ENCODE measurements at places on chromosomes 1 and 21.

DNA sequence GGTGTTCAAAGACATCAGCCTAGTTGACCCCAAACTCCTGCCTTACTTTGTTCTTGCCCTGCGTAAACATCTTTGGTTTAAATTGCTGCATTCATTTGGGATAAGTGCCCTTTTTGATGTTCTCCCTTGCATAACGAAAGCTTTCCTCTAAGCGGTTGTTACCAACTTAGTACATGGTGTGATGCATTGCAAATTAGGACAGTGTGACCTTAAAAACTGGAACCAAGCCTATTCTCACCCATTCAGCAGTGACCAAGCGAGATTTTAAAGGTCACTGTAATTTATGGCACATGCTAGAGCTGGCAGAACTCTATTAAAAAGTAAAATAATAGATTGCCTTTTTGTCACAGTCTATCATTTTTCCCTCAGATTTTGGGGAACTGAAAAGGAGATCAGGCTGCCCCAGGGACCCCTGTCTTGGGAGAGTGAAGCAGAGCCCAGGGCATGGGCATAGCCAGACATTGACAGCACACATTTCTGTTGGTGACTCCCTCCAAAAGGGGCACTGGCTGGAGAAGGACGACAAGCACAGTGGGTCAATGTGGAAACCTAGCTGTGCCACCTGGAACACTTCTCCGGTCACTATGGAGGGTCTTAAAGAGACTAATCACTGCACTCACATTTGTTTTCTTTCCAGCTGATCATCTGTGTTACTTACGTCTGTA, 63.9 kb downstream of the KCNK1 start:
- no peak for DNase-seq

DNA sequence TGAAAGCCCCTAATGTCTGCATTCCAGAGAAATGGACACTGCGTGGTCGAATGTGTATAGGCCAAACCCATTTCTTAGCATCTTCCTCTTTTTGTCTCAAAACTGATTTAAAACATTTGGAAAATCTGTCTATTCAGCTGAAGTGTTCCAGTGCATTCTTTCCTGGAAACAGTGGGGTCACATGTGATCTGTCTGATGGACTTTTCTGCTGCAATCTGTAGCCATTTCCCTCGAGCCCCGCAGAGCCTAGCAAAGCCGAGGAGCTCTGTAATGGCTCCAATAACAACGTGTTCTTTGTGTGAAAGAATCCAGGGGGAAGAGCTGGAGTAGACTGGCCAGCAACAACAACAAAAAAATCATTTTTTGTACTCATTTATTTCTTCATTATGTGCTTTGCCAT, 329.3 kb downstream of the BARHL2 start:
- DNase-seq = no peak

DNA sequence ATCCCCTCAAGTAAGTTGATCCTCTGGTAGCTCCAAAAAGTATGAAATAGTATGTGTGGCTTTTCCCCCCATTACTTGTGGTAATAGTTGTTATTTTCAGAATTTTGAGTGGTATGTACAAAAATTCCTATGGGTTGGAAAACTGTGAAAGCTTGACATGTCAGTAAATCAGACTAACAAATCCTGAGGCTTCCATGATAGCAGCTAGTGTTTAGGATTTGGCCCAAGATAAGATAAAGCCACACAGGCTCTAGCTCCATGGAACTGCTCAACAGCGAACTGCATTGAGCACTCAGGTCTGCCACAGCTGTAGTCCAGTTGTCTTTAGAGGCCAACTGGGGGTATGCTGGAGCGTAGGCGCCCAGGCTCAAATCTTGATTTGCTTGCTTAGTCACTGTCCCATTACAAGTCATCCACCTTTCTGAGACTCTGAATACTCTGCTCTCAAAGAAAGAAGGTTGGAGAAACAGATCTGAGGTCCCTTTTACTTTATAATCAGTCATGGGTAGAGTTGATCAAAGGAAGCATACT, 28.7 kb downstream of the ATP1A1 start:
- no peak for DNase-seq

DNA sequence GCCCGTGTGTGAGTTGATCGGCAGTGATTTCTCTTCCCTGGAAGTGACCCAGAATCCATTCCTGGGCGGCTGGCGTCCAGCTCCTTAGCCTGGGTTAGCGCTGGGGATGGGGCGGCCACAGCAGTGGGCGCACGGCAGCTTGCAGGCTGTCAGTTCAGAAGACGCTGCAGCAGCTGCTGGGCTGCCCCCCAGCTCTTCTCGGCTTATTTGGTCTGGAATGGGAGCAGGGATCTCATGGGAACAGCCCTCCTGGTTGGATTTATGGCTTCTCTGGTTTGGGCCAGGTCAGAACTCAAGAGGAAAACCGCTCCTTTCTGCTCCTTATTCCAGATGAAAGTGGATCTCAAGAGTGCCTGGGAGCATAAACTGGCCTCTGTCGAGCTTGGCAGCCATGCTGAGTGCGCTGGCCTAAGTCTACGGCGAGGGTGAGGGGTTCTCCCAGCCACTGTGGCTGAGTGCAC, 148.2 kb downstream of the PRDM16 start:
- no peak for DNase-seq

DNA sequence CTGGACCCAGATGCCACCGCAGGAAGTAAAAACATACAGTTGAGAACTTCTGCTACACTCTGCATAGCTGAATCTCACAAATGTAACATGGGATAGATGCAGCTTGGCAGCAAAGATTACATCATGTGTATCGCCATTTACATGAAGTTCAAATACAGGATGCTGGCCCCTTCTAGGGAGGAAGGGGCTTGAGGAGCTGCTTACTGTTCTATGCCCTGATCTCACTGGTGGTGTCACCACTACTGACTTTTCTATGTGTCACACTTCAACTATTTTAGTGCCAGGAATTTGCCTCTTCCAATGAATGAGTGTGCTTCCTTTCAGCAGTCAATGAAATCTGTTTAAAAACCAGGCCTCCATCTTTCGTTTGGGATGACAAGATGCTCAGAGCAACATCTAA, 31.1 kb downstream of the MRAP start:
- DNase-seq = no peak

GRCh38 chr1:108560189-108560873, 431 bp downstream of the EEIG2 start:
- peak; percentile 1 for DNase-seq

GRCh38 chr1:32900371-32900955, 726 bp downstream of the TMEM54 start:
- DNase-seq = no peak

- DNase-seq = no peak
Measured at GRCh38 chr1:173048621-173049321, 2.0 kb downstream of the TNFSF18 start.

All from activated CD4-positive, CD25-positive, alpha-beta regulatory T cell (primary cell).